ENCODE measurements at places on chromosomes 5 and 9.
A peak's percentile ranks its signal among the peaks of the same experiment; 100 is the strongest.

- DNase-seq, result no peak
Observed at GRCh38 chr5:132264546-132265335, 7.2 kb downstream of the PDLIM4 start.

DNA sequence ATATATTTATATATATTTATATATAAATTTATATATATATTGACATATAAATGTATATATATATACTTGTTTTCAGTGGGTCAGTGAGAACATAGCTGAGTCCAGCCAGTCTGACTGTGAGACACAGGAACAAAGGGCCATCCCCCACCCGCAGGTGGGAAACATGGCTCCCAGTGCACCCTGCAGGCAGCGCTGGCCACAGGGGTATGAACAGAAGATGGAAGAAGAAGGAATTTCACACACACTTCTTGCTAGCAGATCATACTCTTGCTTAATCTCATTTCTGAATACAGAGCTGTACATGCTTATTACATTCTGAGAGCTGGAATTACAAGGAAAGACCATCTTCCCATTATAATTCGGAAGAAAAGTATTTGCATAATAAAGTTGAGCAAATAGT lies 595.4 kb downstream of the IRX1 start:
- no peak for DNase-seq

GRCh38 chr5:56480705-56481427 lies 247.7 kb upstream of the ANKRD55 start:
- no peak for DNase-seq

GRCh38 chr9:135385793-135386192 lies 93.8 kb upstream of the PPP1R26 start:
- no peak for DNase-seq

- DNase-seq, result no peak
Observed at GRCh38 chr9:98453589-98454311, 198.3 kb upstream of the TBC1D2 start.

GRCh38 chr9:137105814-137106661 lies 8.5 kb downstream of the DPP7 start:
- no peak for DNase-seq

- no peak for DNase-seq
Observed at GRCh38 chr9:72855890-72856523, 96.8 kb downstream of the ALDH1A1 start.

GRCh38 chr5:138972230-138972629 lies 97.1 kb upstream of the LRRTM2 start:
- DNase-seq, result no peak

DNA sequence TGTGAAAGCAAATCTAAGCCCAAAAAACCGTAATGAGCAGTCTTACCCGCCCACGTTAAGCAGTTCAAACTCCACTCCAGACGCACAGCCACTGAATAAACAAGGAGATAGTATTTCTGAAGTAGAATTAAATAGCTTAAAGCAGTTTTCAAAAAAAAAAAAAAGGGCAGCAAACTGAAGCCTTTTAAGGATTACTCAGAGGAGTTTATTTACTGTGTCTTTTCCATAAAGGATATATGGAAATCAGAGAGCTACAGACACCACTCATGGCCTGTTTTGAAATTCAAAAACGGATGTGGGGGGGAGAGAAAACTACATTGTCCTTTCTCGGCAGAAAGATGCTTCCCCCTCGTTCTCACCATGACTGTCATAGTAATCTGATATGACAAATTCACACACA lies 83.7 kb upstream of the IRX1 start:
- no peak for DNase-seq

DNA sequence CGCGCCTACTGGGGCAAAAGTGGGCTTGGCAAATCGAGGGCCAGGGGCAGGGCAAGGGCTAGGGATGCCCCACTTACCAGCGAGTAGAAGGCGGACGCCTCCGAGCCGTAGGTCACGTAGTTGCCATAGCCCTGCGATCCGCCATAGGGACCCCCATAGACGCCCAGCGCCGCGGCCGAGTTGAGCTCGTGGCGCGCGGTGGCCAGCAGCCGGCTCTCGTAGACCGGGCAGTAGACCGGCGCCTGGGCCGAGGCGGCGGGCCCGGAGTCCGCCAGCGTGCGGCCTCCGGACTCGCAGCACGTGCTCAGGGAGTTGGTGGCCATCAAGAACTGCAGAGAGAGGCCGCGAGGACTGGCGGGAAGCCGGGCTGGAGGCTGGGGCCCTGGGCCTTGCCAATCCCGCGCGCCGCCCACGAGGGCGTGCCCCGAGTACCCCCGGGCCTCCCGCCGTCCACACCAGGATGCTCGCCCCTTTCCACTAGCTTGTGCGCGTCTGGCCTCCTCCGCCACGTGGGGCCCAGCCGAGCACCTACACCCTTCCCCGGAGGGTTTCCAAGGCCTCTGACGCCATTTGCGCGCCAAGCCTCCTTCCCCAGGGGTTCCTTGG lies 891 bp downstream of the IRX4 start:
- DNase-seq, result no peak

DNA sequence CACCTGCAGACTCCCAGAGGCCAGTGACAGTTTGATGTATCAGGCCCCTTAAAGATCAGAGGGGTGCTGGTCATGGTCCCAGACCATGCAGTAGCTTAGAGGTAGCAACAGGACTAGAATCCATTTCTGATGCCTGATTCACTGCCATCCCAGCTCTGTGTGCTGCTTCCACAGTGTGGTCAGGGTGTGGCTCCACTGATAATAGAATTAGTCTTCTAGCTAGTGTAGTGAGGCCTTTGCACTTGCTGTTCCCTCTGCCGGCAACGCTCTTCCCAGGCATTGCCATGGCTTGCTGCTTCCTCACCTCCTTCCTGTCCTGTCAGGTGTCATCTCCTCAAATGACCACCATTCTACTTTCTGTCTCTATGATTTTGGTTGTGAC lies 15.8 kb downstream of the PPARGC1B start:
- no peak for DNase-seq

DNA sequence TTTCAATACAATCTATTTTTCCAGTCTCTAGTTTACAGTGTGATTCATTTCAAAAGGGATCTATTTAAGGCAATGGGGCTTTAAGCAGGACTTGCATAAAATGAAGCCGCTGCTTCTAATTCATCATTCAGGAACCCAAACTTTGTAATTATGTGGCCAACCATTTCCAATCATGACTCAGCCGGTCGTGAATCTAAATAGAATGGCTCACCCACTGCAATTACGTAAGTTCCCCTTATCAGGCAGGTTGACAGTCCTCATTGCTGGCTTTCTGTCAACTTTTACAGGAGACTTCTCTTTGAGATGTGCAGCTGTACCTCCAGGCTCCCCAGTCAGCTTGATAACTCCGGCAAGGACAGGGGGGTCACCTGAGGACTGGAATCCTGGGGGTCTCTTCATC lies 152.8 kb upstream of the DAP start:
- DNase-seq, result peak; percentile 86

GRCh38 chr5:171032435-171032973 lies 170.7 kb downstream of the RANBP17 start:
- no peak for DNase-seq

DNA sequence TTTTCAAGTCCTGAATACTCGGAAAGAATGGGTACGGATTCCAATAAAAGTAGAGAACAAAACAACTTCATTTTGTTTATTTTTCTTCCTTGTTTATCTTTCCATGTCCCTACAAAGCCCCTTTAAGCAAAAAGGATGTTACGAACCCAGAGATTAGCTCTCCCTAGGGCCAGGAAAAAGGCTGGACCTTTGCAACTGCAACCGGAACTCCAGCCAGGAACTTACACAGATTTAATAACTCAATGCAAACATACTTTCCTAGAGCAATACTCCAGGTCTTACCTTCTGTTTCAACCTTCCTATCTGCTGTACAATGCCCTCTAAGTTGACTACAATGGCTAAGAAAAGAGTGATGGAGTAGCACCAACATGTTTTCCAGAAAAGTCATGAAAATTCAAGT lies 7.0 kb downstream of the DENND1A start:
- DNase-seq, result no peak

All from AG09309 (cell line).